A549 treated with CORT108297 at 1 μM for 4 hours (cell line): ENCODE measurements at places on chromosomes 3 and 15. TPM values are rescaled to one million over a fixed set of nuclear protein-coding genes. Genes with fewer than 3 reads are reported as not detected.

Gene APH1B
- 15.6 to 23.9 TPM (median 19.9 TPM) in 5 replicates for total RNA-seq

Gene SATB1
- 0.02 to 0.18 TPM (median 0.09 TPM) in 4 of 5 replicates, not detected in the other for total RNA-seq

Gene RASL12
- 0.06 to 0.16 TPM (median 0.12 TPM) in 5 replicates for total RNA-seq

Gene HIGD2B
- not detected in 5 replicates for total RNA-seq
